ENCODE measurements at places on chromosomes 12 and 14.

- no peak for DNase-seq
These were observed 26.0 kb downstream of the CHST11 start for GRCh38 chr12:104482748-104483147.

DNA sequence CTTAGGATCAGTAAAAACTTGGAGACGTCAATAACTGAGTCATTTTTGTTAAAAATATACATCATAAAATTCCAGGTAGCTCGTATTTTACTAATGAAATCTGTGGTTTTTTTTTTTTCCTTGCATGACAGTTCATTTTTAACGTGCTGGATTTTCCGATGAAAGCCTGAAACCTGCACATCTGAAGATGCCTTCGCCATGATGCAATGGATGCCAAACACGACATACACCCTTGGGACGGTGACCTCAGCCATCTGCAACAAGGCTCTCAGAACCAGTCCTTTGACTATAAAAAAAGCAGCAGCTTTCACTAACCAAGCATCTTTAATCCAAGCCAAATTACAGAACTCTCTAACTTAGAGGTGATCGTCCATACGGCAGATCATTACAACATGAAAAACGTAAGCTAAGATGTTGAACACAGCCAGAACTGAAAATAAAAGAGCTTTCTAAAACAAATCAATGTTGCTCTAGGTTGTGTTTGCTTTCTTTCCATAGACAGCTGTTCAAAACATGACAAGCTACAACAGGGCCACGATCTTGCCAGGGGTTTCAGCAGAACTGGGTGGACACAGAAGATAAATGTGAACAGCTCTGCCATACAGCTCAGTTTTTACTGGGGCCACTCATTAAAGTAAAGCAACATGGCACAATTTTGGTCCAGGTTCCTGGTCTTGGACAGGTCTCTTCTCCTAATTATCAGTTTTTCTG is 7.8 kb downstream of the NIN start:
- DNase-seq, result no peak

DNA sequence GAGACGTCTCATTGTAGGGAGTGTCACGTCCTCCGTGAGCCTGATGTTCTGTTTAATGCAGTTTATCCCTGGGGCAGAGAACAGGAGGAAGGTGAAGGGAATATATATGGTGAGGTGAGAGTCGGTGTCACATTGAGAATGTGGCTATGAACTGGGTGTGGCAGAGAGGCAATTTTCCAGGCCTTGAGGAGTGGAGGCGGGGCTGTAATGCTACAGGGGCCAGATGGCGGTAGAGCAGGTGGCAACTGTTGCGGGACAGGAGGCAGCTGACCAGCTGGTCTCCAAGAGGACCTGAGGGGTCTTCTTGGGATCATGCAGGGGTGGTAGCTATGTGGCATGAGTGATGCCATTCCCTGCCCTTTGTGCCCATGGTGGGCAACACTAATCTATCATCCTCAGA is 59.6 kb downstream of the CACNA1C start:
- no peak for DNase-seq

GRCh38 chr12:56839915-56840325 is 76.8 kb downstream of the HSD17B6 start:
- no peak for DNase-seq

DNA sequence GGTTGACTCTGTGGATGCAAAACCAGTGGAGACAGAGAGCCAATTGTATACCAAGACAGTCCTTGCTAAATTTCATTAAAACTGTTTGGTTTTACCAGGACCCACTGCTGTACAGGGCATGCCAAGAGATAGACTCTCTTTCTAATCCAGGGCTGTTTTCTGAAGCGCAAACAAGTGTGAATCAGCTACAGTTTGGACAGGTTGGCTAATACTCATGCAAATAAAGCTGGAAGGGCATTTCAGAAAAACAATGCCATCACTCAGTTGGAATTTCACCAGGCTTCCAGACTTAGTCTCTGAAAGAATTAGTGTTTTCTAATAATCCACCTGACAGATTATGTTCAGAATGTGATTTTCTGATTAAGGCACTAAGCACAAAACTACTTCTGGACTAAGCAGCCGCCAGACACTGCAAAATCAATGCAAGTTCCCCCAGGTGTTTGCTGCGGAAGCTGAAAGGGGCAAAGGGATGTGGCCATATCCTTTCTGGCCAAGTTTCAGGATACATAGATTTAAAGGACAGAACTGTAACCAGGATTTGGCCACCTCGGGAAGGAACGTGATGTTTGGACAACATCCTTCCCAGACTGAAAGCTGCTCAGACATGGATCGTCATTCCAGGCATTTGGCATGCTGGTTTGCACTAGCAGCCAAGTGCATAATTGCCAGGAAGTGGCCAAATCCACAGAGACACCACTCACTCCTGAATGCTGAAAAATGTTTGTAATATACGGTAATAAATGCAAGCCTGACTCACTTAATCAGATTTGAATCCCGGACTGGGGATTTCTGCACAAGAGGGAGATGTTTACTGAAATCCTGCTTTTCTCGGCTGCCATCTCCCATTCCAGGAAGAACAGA is 32.0 kb upstream of the CDKN3 start:
- no peak for DNase-seq

DNA sequence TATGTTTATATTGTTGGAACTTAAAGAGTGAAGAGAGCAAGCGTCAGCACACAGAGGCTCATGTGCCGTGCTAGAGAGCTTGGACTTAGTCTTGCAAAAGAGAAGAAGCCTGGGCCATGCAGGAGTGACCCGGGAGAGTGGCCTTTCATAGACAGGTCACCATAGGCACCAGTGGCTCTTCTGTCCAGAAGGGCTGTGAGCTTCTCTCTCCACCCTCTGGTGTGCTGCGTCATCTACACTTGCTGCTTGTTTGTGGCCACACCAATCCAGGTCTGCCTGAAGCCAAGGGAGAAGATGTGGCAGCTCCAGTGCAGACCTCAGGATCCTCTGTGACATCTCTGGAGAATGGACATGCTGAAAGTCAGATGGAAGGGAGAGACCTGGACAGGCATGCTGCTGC is 74.4 kb downstream of the NTF3 start:
- DNase-seq, result no peak

DNA sequence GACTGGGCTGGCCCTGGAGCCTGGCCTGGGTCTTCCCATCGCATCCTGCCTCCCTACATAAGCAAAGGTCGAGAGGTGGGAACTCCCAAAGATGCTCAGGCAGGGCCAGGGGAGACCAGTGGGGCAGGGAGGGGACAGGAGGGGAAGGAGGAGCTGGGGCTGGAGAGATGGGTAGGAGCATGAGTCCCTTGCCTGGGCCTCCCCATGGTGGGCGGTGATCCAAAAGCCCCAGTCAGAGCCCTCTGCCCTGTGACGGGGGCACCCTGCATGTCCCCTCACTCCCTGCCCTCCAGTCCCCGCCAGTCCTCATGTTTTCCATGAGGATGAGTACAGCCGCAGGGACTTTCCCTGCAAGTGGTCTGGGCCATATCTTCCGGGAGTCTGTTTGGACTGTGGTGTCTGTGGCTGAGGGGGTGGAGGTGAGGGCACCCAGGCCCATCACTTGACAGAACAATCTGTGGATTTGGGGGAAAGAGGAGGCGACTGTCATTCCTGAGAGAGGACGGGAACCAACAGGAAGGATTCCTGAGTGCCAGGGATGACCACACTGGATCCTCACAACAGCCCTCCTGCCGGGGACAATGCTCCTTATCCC is 9.3 kb downstream of the BDKRB2 start:
- no peak for DNase-seq

- DNase-seq, result no peak
These were observed 153.3 kb downstream of the NTF3 start for GRCh38 chr12:5585178-5585577.

- no peak for DNase-seq
These were observed 97.8 kb downstream of the SEC23A start for GRCh38 chr14:39005044-39005880.

GRCh38 chr14:92846162-92846897 is 52.2 kb downstream of the GOLGA5 start:
- DNase-seq, result no peak

DNA sequence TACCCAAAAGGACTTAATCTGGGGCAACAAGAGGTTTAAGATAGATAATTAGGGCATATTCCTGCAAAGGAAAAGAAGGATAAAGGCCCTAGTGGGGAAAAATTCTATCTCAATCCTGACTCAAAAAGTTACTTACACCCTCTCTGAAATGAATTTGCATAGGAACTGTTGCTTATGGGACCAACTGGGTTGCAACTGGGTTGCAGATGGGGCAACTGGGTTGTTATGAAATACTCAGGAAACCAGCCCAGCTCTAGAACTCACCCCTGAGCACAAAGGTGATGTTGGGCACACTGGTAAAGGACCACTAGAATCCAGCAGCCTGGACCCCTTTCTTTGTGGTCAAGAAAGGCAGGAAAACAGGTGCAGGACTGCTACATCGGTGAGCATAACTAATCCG is 17.2 kb upstream of the RILPL1 start:
- no peak for DNase-seq

DNA sequence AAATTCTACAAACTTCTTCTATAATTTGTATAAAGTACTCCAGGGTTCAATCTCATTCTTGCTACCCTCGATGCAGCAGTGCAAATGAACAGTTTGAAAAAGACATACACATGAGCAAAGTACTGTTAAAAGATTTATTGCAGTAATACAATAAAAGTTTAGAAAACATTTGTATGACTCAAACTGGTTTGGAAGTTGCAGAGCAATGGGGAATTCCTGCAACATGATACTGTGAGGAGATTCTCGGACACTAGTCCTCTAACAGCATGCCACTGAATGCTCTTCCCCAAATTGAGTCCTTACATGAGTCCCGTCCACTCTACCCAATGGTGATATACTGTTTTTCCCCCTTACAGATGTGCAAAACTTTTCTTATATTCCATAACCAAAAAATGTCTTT is 45.4 kb downstream of the ATG14 start:
- no peak for DNase-seq

DNA sequence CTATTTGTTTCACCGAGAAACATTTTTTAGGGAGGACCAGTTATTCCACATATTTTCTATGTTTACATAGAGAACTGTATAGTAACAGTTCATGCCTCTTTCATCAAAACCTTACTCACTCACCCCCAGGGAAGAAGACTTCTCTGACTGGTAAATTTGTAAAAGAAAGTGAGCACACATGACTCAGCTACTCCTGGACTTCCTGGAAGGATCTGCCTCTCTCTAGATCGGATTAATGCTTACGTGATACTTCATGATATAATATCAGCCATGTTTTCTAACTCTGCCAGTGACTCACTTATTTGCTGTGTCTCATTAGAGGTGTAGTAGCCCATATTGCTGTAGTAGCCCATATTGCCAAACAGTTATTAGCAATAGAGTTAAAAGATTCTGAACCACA is 494.3 kb upstream of the ATXN7L3B start:
- DNase-seq, result no peak

DNA sequence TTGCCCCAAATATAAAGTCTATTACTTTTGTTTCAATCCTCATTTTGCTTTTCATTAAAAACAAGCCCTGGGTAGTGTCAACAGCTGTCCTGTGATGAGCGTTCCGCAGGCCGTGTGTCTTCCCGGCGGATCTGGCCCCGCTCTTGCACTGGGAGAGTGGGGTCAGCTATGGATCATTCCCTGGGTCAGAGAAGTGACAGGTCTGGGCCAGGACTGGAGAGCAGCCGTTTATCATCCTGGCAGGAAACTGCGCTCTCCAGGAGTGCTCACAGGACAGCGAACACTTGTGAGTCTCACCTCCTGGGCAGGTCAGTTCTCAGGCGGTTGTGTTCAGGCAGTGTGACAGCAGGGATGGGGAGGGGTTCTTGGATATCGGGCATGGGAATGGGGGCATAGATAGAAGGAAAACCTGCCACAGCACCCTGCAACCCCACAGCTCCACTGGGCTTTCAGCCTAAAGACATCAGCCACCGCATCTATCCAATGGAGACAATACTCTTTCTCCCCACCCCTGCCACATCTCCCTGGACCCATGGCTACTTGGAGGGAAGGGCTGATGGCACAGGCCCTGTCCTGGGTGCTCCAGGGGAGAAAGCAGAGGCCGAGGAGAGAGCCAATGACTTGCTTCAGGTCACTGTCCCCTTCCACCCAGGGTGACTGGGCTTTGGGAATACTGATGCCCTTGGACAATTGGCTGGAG is 47.8 kb upstream of the CHGA start:
- DNase-seq, result no peak

DNA sequence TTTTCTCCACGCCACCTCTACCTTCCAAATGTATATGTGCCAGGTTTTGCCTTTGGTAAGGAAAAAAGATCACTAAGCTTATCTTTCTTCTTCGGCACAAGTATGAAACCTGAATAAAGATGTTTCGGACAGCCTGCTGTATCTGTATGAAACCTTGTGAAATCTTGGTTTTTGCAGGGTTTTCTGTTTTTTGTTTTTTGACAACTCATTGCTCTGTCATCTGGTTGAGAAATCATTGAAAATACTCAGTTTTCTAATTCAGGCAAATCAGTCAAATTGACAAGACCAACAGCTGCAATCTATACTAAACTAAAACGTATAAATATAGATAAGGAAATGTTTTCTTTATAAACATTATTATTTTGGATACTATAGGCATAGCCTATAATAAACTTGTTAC is 63.1 kb upstream of the FGD4 start:
- DNase-seq, result no peak

DNA sequence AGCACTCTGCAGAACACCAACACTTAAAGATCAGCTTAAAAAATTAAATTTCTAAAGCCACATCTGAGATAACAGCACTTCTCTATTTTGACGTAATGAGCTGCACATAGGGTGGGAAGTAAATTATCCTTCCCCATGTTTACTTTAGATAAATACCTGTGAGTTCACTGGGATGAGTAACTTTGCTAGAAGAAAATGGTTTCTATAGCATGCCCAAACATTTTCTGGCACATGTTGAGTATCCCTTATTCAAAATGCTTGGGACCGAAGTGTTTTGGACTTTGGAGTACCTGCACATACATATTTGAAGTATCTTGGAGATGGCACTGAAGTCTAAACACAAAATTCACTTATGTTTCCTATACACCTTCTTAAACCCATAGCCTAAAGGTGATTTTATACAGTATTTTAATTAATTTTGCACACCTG is 6.6 kb downstream of the SLC38A2 start:
- DNase-seq, result no peak

GRCh38 chr14:23750357-23750756 is 114.2 kb downstream of the DHRS2 start:
- no peak for DNase-seq

DNA sequence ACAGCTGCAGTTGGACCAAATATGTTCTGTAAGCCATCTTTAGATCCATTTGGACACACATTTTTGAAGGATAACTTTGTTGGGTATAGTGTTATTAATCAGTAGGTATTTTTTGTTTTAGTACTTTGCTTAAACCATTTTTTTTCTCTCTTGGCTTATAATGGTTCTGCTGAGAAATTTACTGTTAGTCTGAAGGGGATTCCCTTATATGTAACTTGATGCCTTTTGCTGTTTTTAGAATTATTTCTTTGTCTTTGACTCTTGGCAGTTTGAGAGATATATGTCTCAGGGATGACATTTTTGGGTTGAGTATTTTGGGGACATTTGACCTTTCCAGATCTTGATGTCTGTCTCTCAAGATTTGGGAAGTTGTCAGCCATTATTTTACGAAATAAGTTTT is 169.8 kb downstream of the GPHN start:
- DNase-seq, result no peak

GRCh38 chr14:105420101-105420973 is 710 bp downstream of the MTA1 start:
- DNase-seq, result no peak
